AG08395 (cell line): ENCODE measurements at places on chromosomes 16 and 17.

GRCh38 chr17:73560661-73561060, 83.6 kb downstream of the SDK2 start:
- no peak for DNase-seq

DNA sequence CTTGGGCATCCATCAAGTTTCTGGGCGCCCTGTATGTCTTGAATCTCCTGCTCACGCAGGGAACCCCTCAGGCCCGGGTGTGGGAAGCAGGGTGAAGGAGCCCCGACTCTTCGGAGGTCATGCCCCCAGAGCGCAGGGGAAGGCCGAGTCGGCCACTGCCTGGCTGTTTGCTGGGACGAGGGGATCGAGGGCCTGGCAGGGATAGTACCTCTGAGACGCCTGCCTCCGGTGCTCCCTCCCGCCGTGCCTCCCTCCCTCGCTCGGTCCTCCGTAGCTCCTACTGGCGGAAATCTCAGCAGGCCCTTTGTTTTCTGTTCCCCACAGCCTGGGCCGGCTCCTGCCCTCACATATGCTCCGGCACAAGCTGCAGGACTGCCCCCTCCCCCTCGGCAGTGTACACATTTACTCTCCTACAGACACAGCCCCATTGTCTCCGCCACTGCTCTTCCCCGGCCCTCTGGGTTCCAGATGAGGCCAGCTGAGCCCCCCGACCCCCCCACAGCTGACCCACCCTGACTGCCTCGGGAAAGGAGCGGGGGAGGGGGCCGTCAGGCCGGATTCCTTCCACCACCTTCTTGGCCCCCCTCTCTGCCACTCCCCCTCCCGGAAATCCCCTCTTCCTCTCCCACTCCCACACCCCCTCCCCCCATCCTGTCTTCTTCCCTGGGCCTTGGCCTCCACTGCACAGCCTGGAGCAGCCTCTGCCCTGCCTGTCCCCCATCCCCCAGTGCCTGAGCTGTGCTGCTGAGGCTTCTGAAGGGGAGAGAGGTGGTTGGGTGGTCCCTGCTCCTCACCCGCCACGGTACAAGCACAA, 1.4 kb downstream of the TRAF4 start:
- peak; percentile 17 for DNase-seq

DNA sequence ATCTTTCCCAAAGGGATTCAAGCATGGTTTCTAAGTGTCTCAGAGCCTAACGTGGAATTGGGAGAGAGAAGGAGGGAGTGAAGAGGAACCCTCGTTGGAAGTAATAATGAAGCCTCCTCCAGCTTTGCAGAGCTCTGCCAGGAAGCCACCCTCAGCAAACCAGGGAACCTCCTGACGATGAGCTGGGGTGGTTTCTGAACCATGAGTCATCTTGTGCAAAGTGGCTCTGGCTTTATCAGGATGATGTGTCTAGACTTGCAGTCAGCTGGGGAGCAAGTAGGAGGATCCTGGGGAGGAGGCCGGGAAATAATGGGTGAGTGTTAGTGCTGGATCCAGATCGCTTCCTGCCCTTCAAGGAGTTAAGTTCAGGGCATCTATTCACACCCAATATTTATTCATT, 191.7 kb upstream of the RBFOX1 start:
- no peak for DNase-seq

DNA sequence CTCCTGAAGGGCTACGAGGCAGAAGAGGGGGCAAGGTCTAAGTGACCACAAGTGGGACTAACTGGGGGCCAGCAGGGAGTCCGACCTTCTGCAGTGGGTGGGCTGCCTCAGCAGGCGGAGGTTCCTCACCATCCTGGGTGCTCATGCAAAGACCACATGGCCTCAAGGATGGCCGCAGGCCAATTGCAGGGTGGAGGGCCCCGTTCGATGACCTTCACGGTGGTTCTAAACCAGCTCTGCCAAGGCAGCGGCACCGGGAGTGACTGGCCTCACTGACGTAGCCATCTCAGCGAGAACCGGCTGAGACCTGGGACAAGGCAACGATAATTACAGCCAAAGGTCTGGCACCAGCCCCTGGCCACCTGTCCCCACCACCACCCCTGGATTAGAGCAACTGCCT, 5.7 kb downstream of the SMIM5 start:
- no peak for DNase-seq

GRCh38 chr17:6686026-6686425, 27.1 kb downstream of the SLC13A5 start:
- no peak for DNase-seq

GRCh38 chr17:57726213-57726790, 18.8 kb downstream of the CCDC182 start:
- no peak for DNase-seq

DNA sequence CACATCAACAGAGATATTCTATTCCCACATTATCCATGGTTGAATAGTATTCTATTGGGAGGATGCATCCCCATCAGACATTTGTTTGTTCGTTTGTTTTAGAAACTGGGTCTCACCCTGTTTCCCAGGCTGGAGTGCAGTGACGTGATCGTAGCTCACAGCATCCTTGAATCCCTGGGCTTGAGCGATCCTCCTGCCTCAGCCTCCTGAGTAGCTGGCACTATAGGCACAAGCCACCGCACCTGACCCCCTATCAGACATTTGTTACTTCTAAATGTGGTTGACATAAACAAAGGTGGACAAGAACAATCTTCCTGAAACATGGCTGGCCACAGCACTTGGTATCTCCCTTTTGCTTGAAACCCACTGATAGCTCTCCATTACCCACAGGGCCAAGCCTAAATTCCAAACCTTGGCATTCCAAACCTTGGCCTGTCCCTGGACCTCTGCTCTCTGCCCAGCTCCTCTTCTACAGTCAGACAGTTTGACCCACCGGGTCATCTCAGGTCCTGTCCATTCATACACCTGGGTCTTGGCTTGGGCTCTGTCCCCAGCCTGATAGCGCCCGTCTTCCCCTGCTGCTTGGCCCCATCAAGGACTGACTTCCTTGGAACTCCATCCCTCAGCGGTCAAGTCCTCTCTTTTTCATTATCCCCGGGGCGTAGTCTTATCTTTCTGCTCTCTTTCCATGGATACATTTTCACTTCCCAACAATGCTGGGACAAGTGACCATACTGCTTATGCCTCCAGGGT, 1.5 kb upstream of the PRR29 start:
- no peak for DNase-seq

- DNase-seq, result no peak
Observed at GRCh38 chr16:66701516-66701915, 5.0 kb upstream of the CMTM4 start.

GRCh38 chr17:75245011-75245410, 16.4 kb downstream of the GGA3 start:
- no peak for DNase-seq

DNA sequence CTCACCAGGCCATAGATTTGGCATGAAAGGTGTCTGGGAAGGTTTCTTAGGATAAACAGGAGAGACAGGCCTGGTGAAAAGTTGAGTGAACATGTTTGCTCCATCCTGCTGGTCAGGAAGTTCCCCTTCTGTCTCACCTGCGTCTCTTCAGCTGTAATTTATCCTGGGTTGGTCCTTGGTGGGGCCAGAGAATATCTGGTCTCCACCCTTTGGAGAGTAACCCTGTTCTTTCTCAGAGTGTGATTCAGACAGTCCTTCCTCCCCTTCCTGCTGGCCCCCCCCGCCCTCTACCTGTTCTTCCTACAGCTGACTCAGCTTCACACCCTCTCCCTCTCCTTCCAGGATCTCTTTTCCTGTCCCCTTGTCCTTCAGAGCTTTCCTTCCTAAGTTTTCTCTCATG, 17.1 kb downstream of the MINK1 start:
- DNase-seq, result no peak

GRCh38 chr16:67277999-67278772, 1.1 kb upstream of the PLEKHG4 start:
- DNase-seq, result peak; percentile 85

GRCh38 chr17:72110942-72111318, 9.9 kb upstream of the SOX9 start:
- DNase-seq, result no peak

DNA sequence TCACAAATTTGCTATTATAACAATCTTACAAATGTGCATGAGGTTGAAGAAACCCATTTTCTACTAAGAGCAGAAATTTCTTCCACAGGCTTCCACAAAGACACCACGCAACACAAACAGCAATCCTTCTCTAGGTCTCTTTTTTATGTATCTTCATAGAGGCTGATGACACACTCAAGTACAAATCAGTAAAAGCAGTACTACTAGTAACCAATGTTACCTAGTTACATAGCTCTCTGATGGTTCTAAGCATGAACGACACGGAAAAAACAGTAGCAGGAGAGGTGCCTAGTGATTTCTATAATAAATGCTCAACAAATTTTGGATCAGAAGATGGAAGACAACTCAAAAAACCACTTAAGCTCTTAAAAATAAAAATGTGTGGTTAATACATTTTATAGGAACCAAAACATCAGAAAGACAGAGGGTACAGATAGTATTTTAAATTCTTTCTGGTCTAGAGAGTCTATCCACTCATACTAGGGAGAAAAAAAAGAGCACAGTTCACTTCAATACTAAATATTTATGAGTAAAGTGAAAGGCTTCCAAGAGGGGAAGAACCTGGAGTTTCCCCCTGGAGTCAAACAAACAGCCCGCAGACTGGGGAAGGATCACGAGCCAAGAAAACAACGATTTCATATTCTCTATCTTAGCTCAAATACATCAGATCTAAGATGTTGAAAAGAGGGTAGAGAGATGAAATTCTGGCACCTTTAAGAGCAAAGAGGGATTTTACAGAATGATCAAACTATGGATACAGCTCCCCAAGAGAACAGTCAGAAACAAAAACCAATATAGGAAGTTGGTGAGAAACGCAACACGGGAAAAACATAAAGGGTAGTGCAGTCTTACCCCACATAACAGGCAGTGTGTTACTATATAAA, 40.2 kb downstream of the SMG6 start:
- no peak for DNase-seq

- DNase-seq, result no peak
Observed at GRCh38 chr17:44359458-44360143, 4.1 kb downstream of the FAM171A2 start.

GRCh38 chr16:87496447-87496801, 3.6 kb upstream of the ZCCHC14 start:
- no peak for DNase-seq

- DNase-seq, result no peak
Observed at GRCh38 chr17:3924512-3925350, 8.5 kb upstream of the P2RX1 start.

GRCh38 chr17:32814836-32815235, 62.1 kb downstream of the MYO1D start:
- DNase-seq, result no peak

GRCh38 chr17:67891481-67892119, 66.3 kb downstream of the BPTF start:
- DNase-seq, result peak; percentile 62

- DNase-seq, result no peak
Observed at GRCh38 chr17:2905269-2905668, 109.0 kb downstream of the RAP1GAP2 start.

- DNase-seq, result no peak
Observed at GRCh38 chr17:56018211-56018610, 135.1 kb upstream of the ANKFN1 start.

GRCh38 chr16:86078121-86078600, 179.2 kb downstream of the IRF8 start:
- no peak for DNase-seq

DNA sequence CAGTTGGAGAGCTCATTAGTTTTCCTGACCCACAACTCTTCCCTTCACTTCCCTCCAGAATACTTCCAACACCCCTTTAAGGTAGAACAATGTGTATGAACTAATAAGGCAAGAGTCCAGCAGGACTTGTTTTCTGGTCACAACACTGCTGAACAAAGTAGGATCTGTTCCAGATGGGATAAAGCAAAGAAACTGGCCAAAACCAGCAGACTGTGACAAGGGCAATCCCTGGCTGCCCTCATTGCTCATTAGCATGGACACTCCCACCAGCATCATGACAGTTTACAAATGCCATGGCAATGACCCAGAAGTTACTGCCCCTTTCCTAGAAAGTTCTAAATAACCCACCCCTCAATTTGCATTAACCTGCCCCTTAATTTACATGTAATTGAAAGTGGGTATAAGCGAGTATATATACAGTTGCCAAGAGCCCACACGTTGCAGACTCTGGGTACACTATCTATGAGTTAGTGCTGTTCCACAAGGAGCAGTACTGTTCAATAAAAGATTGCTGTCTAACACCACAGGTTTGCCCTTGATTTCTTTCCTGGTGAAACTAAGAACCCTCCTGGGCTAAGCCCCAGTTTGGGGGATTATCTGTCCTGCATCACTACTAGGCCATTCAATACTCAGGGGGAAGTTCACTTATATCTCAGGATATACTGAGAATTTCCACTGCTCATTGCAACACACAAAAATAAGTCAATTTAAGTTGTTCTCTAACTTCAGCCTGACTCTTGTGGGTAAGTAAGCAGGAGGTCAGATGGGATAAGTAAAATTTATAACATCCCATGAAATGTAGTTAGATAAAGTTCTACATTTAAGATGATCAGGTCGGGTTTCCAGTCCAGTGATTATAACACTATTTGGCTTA, 82.3 kb downstream of the SSH2 start:
- DNase-seq, result no peak

DNA sequence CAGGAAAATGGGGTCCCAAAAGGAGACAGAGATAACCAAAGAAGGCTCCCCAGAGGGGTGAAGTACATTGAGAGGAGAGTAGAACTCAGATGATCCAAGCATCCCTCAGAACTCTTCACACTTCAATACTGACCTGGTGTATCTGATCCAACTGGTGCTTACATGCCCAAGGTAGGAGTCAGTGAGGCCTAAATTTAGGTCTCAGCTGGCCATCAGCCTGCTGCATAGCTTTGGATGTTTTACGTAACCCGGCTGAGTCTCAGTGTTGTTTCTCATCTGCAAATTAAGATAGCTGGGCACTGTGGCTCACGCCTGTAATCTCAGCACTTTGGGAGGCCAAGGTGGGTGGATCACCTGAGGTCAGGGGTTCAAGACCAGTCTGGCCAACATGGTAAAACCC, 11.6 kb upstream of the GOSR2 start:
- DNase-seq, result no peak

DNA sequence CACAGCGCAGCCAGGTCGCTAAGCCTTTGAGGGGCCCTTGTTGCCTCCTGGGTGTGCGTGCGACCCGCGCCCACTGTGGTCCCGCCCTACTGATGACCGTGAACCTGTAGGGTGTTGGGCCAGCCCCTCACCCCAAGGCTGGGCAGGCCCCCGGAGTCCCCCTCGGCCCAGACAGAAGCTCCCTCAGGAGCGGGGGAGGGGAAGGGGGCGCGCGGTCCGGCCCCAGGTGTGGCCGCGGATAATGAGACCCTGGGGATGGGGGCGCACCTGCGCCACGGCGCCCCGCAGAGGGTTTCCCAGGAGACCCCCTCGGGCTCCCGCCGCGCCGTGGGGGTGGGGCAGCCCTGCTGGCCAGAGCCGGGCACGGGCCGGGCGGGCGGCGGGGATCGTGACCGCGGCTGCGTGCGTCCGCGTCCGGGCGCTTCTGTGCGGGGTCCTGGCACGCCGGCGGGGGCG, 358 bp upstream of the ARHGDIG start:
- DNase-seq, result no peak

- DNase-seq, result peak; percentile 53
Observed at GRCh38 chr17:50630524-50631194, 4.0 kb upstream of the ABCC3 start.

DNA sequence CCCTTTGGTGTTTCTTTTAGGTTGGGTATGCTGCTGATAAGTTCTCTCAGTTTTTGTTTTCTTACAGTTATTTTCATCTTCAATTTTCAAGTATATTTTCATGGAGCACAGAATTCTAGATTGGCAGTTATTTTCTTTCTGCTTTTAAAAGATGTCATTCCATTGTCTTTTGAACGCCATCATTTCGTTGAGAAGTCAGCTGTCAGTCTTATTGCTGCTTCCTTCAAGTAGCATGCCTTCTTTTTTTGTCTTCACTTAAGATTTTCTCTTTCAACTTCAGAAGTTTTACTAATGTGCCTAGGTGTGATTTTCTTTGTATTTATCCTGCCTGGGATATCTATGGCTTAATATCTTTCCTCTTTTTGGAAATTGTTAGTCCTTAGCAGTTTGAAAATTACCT, 262.2 kb upstream of the PMFBP1 start:
- no peak for DNase-seq
